Dermis microvascular lymphatic vessel endothelial cell (primary cell): ENCODE measurements at places on chromosomes 7 and 10. TPM values are rescaled to one million over a fixed set of nuclear protein-coding genes. Genes with fewer than 3 reads are reported as not detected.

Gene STK32C
- 8.6 and 10.0 TPM in 2 replicates for total RNA-seq

Gene PDE6C
- total RNA-seq = not detected in 2 replicates

Gene PNLIPRP2
- not detected in 2 replicates for total RNA-seq

Gene NEUROD6
- total RNA-seq = not detected in 2 replicates

Gene FAM25G
- not detected in 2 replicates for total RNA-seq

Gene TSPAN15
- 65.1 and 150 TPM in 2 replicates for total RNA-seq

Gene RELN
- 413 and 1,261 TPM in 2 replicates for total RNA-seq

Gene OR13A1
- total RNA-seq = not detected in 2 replicates

Gene TMEM106B
- total RNA-seq = 21.1 and 29.6 TPM in 2 replicates

Gene SEMA3D
- total RNA-seq = 9.4 and 11.0 TPM in 2 replicates

Gene OR2F1
- under 0.01 TPM in 1 of 2 replicates, not detected in the other for total RNA-seq

DNA sequence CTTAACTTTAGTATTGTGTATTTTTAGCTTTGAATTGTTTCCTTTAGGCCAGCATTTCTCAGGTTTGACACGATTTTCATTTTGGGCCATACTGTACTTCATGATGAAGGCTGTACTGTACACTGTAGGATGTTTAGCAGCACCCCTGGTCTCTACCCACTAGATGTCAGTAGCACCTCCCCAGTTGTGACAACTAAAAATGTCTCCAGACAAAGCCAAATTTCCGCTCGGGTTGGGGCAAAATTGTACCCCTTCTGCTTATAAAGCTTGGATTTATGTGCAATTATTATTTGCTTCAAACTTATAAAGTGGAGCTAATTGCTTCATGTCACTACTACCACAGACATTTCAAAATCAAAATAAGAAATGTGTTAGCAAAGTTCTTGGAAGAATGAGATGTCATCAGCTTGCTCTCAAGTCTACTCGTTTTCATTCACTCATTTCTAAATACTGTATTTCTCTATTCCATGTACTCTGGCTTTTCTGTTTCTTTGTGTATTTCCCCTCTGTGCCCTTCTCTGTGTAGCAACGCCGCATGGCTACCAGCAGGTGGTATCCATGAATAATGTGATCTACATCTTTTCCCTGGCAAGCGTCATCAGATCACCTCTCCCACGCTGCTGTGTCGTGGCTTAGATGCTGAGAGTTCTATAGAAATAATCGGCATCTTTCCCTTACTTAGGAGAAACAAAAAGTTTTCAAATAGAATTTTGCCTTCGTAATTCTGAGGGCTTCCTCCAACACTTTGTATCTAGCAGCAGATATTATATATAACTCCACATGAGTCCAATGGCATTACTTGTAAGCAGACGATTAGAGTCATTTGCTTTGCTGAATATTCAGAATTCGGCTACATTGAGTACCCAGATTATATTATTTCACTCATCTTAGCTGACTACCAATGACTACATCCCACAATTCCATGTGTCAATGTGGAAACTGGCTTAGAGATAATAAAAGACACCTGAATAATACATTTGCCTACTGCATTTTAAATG is 47.8 kb upstream of the CALCR start:
- peak; percentile 2 for DNase-seq

DNA sequence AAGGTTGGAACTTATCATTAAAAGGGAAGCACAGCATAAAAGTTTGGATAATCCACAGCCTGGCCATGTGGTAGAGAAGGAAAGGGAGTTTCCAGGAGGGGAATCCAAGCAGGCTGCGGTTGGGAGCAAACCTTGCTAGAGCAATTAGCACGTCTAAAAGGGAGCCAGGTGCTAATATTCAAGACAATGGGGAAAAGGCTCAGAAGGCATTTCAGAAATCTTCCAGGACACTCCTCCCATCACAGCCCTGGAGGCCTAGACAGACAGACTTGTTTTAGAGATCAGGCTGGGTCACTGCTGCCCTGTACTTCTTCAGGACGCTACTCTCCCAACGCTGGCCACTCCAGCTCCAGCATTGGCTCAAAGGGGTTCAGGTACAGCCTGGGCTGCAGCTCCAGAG is 96.2 kb upstream of the KAT6B start:
- no peak for DNase-seq

DNA sequence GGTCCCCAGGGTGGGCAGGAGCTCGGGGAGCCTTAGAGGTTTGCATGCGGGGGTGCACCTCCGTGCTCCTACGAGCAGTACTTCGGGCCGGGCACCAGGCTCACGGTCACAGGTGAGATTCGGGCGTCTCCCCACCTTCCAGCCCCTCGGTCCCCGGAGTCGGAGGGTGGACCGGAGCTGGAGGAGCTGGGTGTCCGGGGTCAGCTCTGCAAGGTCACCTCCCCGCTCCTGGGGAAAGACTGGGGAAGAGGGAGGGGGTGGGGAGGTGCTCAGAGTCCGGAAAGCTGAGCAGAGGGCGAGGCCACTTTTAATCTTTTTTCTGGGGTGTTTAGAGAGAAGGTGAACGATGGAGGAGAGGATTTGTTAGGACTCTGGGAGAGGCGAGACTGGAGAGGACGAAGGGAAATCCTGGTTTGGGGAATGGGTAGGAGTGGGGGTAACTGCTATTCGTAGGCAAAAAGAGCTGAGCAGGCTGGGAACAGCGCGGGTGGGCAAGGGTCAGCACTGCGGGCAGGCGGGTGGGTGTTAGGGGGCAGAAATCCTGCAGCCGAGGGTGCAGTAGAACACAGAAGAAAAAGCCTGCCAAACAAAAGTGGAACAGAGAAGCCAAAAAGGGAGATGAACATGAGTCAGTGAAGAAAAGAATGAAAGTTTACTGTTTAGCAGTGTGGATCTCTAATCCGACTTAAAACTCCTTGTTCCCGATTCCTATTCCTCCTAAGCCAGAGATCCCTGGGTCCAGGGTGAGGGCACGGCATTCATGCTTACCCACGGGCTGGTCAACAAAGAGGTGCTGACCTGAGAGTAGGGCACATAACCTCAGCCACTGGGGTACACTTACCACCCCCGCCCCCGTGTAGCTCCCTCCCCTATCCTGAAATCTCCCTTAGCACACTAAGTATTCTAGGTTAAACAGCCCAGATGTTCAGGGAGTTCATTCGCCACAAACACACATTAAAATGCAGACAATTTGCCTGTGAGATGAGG is 26.9 kb downstream of the PRSS2 start:
- DNase-seq = no peak

DNA sequence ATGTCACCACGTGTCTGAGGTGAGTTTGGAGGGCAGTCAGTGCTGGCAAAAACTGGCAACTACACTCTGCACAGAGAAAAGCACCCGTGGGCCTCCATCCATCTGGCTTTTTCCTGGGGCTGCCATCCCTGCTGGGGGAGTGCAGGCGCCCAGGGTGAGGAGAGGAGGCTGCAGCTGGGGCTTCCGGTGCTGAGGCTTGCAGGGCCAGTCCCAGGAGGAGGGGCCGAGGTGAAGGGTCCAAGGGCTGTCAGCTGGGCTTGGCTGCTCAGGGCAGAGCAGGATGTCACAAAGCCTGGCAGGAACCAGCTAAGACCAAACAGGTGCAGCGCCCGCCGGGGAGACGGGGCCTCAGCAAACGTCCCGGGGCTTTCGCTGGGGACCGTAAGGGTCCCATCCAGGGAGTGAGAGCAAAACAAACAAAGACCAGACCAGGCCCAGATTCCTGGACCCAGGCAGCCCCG is 77.2 kb downstream of the CFAP46 start:
- DNase-seq = no peak

GRCh38 chr10:35390161-35390840 is 54.0 kb downstream of the CCNY start:
- DNase-seq = no peak

- no peak for DNase-seq
These were observed 279.7 kb upstream of the PLPP4 start for GRCh38 chr10:120177330-120177729.

- DNase-seq = no peak
These were observed 83.5 kb upstream of the WAC start for GRCh38 chr10:28449382-28449781.

GRCh38 chr10:95416270-95416669 is 125.5 kb upstream of the PDLIM1 start:
- DNase-seq = no peak

GRCh38 chr7:106101726-106102125 is 10.4 kb downstream of the SYPL1 start:
- DNase-seq = no peak

GRCh38 chr7:96330193-96330592 is 8.3 kb upstream of the SLC25A13 start:
- DNase-seq = no peak

DNA sequence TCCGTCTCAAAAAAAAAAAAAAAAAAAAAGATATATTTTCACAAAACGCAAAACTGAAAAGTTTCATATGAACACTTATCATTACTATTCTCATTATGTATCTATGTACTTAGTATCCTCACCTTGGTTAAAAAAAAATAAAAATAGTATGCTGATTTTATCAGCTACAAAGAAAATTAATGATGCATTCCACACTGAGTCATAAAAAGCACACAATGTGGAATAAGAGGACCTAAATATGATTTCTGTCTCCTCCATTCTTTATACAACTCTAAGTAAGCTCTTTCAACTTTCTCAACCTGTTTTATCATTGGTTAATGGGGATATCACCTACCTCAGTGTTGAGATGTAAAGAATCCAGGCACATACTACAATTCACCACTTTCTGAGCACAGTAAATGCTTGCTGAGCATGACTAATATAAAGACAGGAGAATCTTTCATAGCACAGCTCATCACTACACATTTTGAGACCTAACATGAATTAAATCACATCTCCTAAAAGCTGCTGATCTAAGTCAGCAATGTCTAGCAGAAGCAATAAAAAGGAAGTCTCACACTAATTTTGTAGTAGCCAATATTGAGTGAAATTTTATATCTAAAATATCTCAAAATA is 2.7 kb downstream of the SNX13 start:
- no peak for DNase-seq

- no peak for DNase-seq
These were observed 83.1 kb downstream of the GRK5 start for GRCh38 chr10:119290301-119291048.

GRCh38 chr7:145156834-145157233 is 321.0 kb upstream of the TPK1 start:
- no peak for DNase-seq

- peak; percentile 7 for DNase-seq
These were observed 101.4 kb downstream of the SEMA3E start for GRCh38 chr7:83547526-83547925.

- peak; percentile 74 for DNase-seq
These were observed 39.1 kb downstream of the VOPP1 start for GRCh38 chr7:55533050-55533728.

DNA sequence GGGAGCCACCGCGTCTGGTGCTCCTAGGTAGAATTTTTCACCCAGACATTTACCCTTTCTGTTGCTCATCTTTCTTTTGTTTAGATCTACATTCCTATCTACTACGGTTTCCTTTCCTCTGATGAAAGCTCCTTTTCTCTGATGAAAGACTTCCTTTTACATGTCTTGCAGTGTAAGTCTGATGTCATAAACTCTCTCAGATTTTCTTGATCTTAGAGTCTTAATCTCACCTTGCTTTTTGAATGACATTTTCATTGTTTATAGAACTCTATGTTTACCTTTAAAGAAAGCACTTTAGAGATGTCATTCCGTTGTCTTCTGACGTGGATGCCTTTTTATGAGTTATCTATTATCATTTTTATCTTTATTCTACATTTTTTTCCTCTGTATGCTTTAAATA is 171.8 kb upstream of the MTPN start:
- no peak for DNase-seq

DNA sequence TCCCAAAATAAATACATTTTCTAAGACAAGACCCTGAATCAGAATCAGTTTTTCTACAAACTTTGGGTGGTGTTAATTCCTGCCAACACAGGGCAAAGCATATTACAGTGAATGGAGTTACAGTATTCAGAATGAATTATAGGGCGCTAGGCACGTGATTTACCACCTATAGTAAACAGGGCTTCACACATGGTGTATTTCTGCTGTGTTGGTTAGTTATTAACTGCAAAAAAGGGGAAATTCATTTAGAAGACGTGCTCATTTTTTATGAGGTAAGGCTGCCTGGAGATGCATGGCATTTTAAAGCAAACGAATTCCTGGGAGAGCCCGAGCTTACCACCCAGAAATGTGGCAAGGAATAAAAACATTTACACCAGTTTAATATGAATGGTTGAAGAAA is 393.8 kb downstream of the LRMDA start:
- no peak for DNase-seq

GRCh38 chr7:45220846-45221618 is 63.4 kb downstream of the RAMP3 start:
- no peak for DNase-seq

DNA sequence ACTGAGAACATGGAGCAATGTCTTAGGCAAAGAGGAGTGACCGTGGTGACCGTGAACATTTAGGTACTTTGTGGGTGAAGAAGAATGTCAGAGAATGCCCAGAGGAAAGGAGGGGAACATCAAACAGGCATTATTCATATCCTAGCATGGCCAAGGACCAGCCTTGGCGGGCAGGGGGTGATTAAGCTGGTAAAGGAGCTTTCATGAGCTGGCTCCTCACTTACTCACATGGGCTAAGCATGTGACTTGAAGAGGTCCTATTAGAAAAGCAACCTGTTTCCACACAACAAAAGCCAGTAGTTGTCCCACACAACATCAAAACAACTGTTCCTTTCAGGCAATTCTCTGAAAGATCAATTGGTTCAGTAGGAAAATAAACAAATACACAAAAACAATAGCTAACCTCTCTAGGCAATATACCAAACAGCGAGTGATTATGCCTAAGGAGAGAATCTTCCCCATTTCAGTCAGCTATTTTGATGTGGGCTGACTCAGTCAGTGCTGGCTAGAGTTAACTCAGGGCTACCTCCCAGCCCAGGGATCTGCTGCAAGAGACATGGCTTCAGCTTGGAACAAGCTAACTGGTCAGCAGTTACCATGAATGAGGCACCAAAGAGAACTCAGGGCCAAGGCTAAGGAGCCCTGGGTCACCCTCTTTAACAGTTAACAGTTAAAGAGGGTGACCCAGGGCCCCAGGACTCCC is 283.5 kb downstream of the ARHGAP12 start:
- DNase-seq = no peak

- no peak for DNase-seq
These were observed 455.4 kb upstream of the C7orf33 start for GRCh38 chr7:148135116-148135515.

GRCh38 chr7:28701731-28702130 is 256.4 kb downstream of the TRIL start:
- no peak for DNase-seq

DNA sequence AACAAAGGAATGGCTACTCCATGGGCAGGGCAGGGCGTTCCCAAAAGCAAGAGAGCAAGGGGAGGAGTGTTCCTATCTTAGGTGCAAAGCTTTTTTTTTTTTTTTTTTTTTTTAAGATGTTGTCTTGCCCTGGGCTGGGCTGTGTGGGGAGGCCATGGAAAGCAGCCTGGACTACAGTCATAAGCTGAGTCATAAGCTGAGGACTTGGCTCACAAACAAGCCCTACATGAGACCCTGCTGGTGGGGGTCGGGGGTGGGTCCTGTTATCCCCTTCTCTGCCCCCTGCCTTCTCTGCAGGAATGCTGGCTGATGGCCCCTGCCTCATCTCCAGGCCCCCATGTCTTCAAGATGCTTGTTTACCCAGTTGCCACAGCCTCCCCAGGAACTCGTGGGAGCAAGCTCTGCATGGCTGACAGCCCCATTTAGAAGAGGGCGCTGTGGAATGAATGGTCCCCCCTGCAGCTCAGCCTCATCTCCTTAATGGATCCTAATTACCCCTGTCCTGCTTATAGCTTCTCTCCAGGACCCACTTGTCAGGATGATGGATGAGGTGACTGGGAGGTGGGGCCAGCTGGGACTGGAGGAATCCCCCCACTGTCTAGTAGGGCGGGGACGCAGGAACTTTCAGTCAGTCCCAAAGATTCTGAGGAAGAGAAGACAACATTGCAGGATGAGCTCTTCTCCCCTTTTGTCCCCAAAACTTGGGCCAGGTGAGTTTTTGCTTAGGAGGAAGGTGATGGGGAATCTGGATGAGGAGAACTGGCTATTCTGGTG is 340.8 kb upstream of the PODXL start:
- peak; percentile 43 for DNase-seq
